ENCODE measurements at places on chromosomes 5 and 9.

GRCh38 chr9:17594961-17595360, 16.1 kb downstream of the SH3GL2 start:
- DNase-seq = no peak

DNA sequence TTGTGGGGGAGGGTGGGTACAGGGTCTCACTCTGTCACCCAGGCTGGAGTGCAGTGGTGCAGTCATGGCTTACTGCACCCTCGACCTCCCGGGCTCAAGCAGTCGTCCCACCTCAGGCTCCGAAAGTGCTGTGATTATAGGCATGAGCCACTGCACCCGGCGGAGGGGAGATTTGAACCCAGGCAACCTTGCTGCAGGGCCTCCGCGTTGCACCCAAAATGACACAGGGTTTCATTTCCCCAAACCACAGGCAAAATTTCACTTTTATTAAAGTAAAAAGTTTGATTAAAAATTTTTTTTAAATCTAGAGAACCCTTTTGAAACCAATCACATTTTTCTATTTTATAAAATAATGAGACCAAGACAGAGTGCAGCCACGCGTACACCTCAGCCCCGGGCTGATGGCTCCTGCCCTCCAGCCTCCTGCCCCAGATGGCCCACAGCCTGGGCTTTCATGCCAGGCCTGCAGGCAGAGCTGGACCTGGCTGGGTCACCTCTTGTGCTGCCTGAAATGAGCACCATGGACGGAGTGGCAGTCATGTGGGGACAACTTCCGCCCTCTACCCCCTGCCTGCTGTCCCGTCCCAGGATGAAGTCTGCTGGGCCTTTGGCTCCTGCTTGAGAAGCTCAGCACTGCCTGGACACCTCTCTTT, 30.5 kb downstream of the USP20 start:
- no peak for DNase-seq

DNA sequence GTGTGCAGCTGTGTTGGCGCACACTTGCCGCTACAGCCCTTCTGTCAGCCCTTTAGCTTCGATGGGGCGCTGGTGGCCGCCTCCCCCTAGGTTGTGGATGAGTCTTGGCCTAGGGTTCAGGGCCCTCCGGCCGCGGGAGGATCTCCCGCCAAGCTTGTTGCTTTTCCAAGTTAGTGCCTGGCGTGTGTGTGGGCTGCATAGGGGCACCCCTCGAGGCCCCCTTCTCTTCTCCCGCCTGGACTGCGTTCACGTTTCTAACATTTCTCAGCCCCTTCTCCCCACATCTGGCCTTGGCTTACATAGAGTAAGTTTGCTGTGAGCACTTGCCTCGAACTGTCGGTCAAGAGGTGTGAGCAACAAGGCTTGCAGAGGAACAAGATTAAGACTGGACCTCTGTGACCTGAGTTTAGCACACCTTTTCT, 413 bp upstream of the OXCT1 start:
- DNase-seq = no peak

DNA sequence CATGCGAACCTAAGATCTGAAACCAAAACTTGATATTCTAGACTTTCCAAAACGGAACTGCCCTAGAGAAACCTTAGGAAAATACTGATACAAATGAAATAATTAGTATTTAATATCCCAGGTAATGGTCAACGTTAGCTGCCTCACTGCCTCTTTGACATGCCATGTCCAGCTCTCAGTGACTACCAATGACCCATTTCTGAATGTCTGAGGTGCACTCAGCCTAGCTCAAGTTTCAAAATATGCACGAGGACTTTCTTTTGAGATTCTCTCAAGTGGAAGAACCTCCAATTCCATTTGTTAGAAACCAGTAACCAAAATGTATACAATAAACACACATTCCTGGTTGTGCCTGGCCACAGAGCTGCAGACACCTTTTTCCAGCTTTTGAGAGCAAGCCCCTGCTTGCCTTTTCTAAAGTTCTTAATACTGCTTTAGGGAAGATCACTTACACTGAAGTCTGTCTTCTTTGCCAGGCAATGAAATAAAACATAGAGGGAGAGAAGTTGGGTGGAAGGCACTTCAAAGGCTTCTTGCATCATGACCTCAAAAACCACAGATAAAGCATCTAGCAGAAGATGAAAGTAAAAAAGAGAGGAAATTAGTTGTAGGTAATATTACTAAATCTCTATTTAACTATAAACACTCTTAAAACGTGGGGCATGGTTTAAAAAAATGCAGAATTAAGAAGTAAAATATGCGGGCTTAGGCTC, 87.9 kb downstream of the MRPS27 start:
- peak; percentile 67 for DNase-seq

DNA sequence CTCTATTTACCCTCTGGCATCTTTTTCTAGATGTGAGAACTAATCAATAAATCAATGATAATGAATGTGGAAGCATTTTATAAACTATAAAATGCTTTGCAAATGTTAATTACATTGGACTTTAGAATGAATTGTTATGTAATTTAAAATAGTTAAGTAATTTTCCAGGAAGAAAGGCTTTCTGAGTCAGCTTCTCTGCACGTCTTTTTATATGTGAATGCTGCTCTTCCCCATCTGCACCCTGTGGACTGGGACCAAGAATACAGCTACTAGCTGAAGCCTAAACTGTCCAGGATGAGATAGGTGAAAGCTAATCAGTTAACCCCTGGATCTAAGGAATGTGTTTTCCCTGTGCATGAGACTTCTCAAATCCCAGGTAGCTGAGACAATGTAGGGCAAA, 292.9 kb downstream of the NR3C1 start:
- DNase-seq = no peak

DNA sequence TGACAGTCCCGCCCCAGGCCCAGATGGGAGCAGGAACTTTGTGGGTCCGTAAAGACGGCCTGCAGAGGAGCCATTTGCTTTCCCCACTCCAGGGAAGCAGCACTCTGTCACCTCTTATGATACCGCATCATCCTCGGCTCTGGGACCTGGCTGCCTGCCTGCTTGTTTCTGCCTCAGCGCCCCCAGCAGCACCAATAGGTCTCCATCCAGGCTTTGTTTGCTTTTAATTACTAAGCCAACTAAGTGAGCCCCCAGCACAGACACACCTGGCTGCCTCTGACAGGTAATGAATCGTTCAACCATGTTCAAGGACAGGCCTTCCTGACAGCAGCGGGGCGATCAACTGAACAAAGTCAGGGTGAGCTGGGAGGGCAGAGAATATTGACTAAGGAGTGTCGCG, 141.4 kb downstream of the C5orf15 start:
- DNase-seq = no peak

DNA sequence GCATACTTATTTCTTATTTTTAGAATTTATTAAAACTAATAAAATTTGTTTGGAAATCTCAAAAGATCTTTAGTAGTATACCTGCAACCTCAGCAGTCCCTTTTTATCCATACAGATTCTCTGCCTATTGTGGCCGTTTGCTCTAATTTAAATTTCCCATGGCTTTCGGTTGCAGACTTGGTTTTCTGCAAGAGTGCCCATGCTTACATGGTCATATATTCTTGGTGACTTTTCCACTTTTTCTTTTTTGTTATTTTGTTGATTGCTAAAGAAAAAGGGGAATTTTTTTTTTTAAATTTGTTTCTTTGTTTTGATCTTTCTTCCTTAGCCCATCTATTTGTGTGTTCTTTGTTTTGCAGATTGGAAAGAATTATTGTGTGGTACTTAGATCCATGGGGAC, 20.6 kb downstream of the ZCCHC7 start:
- no peak for DNase-seq

DNA sequence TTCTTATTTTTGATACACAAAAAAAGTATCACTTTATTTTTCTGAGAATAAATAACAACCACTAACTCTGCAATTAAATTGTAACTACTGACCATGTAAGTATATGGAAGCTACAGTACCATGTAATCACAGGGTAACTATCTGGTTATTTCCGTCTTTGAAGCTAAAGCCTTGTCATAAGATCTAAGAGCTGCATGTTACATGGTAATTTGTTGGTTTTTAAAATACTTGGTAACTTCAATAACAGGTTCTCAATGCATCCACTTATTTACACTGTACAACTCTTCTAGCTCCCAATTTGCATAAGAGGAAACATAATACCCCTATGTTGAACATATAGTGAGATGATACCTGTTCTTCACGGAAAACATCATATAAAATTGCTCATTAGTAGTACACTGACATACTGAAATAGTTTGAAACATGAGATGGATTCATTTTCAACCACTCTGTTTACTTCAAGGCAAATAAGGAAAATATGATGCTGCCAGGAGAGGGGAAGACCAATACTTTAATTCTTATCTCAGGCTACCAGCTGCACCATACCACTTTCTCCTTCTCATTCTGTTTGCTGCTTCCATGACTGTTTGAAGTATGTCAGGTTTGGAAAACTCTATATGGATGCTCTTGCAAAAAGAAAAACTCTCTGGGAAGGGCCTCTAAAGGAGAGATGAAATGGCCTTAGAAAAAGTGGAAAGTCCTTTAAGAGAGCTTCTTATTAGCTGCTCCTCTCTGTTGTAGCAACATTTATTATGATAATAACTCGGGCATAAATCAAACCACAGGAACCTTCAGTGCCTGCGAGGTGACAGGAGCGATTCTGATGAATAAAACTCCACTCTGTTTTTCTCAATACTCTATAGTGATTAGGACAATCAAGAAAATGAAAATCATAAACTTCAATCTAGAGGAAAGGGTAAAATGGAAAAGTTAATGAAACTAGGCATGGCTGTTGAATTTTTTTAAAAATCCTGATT, 150.2 kb downstream of the KIAA0825 start:
- DNase-seq = no peak

GRCh38 chr5:167664222-167664804, 627.1 kb upstream of the WWC1 start:
- DNase-seq = no peak

- no peak for DNase-seq
Measured at GRCh38 chr5:135880278-135880677, 15.4 kb downstream of the IL9 start.

DNA sequence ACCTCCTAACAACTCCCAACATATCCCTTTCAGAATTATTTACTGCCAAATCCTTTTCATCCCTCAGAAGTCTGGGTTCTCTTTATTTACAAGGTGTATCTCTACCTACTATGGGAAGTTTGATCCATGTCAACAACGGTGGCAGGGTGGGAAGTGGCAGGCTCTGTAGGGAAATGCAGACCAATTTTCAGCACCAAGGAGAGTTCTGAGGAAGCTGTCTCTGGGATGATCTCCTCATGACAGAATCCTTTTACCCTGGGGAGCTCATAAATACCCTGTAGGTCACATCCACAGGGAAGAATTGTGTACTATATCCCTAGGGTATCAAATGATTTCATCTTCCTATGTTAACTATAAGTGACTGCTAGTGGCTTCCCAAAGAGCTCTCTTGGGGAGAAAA, 107.8 kb upstream of the NEK6 start:
- no peak for DNase-seq

- no peak for DNase-seq
Measured at GRCh38 chr5:73640861-73641320, 14.9 kb downstream of the ARHGEF28 start.

GRCh38 chr5:55902696-55903095, 51.5 kb downstream of the IL31RA start:
- no peak for DNase-seq

GRCh38 chr9:31210978-31211570, 1173.4 kb upstream of the ACO1 start:
- no peak for DNase-seq

- no peak for DNase-seq
Measured at GRCh38 chr5:92017776-92018175, 634.7 kb upstream of the ARRDC3 start.

- DNase-seq = no peak
Measured at GRCh38 chr5:170439223-170439943, 50.2 kb upstream of the KCNMB1 start.

- DNase-seq = peak; percentile 67
Measured at GRCh38 chr9:131762356-131762932, 22.6 kb upstream of the RAPGEF1 start.

DNA sequence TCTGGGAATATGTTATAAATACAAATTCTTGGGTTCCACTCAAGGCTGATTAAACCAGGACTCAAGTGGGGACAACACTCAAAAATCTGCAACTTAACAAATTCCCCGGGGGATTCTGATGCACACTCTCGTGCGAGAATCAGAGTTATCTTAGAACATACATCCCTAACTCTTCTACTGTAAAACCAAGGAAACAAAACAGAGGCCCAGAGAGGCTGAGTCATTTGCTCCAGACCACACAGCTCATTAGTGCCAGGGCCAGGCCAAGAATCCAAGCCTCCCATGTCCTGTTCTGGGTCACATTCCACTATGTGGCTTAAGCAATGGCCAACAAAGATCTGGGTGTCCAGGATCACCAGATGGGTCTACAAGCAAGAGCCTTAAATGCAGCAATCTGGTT, 166.0 kb downstream of the ADAMTS12 start:
- DNase-seq = no peak

GRCh38 chr9:8062459-8062858, 262.9 kb upstream of the DMAC1 start:
- DNase-seq = no peak

DNA sequence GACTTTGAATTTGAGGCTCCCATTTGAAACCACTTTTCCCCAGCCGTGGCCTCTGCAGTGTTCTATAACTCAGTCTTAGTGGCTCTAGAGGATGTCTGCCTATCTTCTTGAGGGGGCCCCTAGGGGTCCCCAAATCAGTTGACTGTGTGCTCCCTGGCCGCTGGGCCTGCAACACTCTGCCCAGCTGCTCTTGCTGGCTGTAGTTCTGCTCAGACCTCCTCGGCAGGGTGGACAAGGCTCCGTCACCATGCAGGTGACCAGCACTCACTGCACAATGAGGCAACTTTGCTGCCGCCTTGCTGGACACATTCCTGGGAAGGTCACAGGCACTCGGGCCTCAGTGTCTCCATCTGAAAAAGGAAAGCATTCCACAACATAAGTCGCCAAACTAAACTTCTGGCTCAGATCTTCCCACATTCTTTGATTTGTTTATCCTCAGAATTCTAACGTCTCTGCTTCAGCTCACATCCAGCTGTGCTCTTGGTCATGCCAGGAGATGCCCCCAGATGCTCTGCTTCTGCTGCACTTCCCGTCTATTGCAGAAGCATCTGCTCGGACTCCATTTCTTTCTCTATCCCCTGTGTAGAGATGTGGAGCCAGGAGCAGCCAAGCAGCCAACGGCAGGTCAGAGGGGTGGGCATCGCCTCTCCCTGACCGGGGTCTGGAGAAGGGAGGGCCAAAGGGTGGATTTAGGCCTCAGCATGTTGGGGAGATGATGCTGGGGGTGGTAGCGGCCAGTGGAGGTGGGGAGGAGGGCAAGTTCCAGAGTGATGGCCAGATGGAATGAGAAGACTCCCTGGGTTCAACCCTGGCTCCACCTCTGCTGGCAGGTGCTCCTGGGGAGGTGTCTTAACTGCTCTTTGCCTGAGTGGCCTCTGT, 133.6 kb downstream of the MVB12B start:
- no peak for DNase-seq

- no peak for DNase-seq
Measured at GRCh38 chr5:10488144-10488543, 46.5 kb downstream of the ROPN1L start.

DNA sequence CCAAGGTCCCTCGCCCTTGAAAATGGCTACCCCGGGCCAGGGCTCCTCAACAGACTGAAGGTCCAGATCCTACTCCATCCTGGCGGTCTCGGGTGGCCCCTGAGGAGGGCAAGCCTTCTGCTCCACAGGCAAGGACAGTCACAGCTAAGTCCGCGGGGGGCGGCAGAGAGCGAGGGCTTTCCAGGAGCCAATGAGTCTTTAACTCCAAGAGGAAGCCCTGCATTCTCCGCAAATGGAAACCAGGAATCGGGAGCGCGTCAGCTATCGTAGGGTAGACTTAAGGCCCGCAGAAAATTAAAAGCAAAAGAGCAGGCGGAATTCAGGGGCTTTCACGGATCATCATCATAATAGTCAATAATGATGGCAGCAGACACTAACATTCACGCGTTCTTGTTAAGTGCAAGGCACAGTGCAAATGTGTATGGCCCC, 87.8 kb upstream of the TNFAIP8 start:
- peak; percentile 93 for DNase-seq
